ENCODE measurements at places on chromosomes 5 and 9.

DNA sequence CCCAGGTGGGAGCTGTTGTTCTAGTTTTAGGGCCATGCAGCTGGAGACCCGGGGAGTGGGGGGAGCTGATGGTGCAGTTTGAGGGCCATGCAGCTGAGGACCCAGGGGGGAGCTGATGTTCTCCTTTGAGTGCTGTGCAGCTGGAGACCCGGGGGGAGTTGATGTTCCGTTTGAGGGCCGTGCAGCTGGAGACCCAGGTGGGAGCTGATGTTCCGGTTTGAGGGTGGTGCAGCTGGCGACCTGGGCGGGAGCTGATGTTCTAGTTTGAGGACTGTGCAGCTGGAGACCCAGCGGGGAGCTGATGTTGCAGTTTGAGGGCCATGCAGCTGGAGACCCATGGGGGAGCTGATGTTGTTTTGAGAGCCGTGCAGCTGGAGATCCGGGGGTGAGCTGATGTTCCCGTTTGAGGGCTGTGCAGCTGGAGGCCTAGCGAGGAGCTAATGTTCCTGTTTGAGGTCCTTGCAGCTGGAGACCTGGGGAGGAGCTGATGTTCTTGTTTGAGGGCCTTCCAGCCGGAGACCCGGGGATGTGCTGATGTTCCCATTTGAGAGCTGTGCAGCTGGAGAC, 14.6 kb downstream of the PDCD6 start:
- DNase-seq, result no peak

DNA sequence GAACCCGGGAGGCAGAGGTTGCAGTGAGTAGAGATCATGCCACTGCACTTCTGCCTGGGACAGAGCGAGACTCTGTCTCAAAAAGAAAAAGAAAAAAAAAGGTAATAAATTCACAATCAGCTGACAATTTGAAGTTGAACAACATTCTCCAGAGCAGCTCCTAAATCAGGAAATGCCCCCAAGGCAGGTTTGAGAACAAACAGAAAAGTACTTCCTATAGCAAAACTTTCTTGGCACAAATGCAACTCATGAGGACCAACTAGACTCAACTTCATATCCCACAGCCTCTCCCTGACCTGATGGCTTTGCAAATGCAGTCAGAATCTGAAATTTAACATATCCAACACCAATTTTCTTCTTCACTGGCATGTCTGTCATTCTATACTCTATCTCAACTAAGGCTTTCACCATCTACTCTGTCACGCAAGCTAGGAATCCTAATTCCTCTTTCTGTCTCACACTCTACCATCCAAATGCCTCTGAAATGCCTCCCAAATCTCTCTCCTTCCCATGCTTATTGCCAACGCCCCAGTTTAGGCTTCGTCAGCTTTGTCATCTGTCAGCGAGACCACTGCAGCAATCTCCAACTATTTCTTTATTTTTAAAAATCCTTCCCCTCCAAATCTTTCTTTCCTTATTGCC, 113.3 kb downstream of the MAPKAP1 start:
- DNase-seq, result no peak

DNA sequence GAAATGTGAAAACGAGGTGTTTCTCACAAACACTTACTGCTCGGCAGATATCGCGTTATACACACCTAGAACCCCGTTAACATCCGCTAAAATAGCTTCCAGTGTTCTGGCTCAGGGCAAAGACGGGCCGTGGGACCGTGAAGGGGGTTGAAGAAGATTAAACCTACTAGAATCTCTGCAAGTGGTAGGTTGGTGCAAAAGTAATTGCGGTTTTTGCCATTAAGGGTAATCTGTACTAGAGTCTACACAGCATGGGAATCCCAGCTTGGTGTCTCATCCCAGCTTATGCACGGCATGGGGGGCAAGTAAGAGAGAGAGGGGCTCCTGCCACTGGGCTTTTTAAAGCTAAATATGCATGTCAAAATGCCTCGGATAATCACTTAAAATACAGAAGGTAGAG, 43.9 kb downstream of the HRH2 start:
- no peak for DNase-seq

DNA sequence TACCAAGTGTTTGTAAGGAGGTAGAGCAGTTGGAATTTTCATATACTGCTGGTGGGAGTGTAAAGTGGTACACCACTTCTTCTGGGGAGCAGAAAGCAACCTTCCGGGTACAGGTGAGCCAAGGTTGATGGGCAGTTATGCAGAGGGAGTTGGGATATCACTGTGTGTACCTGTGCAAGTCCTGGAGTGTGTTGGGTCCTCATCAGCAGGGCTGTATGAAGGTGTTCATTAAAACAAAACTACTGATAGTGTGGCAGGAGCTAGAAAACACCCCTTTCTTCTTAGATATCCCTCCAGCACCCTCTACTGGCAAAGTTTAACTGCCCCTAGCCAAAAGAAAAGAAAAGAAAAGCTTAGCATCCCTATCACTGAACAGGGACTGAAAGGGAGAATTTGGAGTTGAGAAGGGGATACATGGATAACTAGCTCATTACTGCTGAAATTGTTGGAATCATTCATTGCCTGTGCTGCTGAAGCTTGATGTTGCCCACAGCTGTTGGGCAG, 10.7 kb downstream of the MARCHF6 start:
- no peak for DNase-seq

- DNase-seq, result no peak
These were observed 27.1 kb upstream of the ZNF462 start for GRCh38 chr9:106835840-106836239.

DNA sequence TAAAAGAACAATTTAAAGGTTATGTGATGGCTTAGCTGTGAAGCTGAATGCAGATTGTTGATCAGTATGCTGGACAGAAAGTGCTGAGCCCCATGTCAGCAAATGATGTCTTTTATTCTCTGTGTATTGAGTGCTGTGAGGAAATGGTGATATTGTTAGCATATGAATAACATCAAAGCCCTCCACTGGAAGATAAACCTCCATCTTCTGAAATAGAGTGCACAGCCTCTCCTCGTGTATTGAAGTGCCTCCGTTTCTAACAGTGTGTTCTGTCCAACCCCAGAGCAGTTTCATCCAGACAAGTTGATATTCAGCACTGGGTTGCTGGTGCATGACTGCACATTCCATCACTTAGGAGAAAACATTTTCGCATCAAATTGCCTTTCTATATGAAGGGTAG, 242.9 kb downstream of the CSNK1G3 start:
- DNase-seq, result no peak

GRCh38 chr5:5784101-5784500, 361.6 kb downstream of the ICE1 start:
- no peak for DNase-seq

- no peak for DNase-seq
These were observed 122.3 kb downstream of the SEMA5A start for GRCh38 chr5:9423571-9423970.

- DNase-seq, result no peak
These were observed 287.0 kb downstream of the GAS1 start for GRCh38 chr9:86660146-86660943.

- DNase-seq, result no peak
These were observed 128.0 kb downstream of the RASEF start for GRCh38 chr9:82934949-82935348.

Measured in NCI-H2081 treated with DMSO at 0.1 percent for 48 hours (cell line).